Stimulated activated naive CD8-positive, alpha-beta T cell treated with anti-CD3 and anti-CD28 coated beads, Interleukin-15, Interleukin-2, amounts not matched to agents 100 U/mL and 50 U/mL, for 24 hours (primary cell): ENCODE measurements at places on chromosomes 1 and 21.

GRCh38 chr1:234256359-234256758 is 116.9 kb upstream of the COA6 start:
- no peak for DNase-seq

GRCh38 chr1:56466538-56466937 is 112.8 kb downstream of the PLPP3 start:
- DNase-seq, result no peak

GRCh38 chr1:181249186-181249585 is 160.7 kb downstream of the IER5 start:
- DNase-seq, result no peak

- no peak for DNase-seq
Observed at GRCh38 chr1:34113887-34114286, 51.1 kb downstream of the CSMD2 start.

GRCh38 chr21:16162953-16163352 is 433.2 kb downstream of the USP25 start:
- no peak for DNase-seq

DNA sequence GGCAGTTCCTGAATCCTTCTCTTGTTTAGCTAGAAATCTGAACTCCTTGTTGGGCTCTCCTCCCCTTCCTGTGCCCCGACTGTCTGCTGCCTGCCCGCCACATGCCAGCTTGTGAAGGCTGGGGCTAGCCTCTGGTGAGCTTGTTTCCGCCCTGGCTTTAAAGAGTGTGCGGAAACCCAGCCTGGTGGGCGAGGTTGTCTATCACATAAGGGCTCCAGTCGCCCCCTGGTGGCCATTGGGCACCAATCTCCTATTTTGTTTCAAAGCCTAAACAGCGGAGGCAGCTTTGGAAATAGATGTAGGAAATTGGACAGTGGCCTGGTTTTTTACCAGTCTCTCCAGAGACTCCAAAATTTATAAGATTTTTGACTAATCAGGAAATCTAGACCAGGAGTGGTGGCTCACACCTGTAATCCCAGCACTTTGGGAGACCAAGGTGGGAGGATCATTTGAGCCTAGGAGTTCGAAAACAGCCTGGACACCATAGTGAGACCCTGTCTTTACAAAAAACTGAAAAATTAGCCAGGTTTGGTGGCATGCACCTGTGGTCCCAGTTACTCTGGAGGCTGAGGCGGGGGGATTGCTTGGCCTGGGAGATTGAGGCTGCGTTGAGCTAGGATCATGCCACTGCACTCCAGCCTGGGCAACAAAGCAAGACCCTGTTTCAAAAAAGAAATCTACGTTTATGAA is 9.8 kb downstream of the ATP8B2 start:
- peak; percentile 94 for DNase-seq

DNA sequence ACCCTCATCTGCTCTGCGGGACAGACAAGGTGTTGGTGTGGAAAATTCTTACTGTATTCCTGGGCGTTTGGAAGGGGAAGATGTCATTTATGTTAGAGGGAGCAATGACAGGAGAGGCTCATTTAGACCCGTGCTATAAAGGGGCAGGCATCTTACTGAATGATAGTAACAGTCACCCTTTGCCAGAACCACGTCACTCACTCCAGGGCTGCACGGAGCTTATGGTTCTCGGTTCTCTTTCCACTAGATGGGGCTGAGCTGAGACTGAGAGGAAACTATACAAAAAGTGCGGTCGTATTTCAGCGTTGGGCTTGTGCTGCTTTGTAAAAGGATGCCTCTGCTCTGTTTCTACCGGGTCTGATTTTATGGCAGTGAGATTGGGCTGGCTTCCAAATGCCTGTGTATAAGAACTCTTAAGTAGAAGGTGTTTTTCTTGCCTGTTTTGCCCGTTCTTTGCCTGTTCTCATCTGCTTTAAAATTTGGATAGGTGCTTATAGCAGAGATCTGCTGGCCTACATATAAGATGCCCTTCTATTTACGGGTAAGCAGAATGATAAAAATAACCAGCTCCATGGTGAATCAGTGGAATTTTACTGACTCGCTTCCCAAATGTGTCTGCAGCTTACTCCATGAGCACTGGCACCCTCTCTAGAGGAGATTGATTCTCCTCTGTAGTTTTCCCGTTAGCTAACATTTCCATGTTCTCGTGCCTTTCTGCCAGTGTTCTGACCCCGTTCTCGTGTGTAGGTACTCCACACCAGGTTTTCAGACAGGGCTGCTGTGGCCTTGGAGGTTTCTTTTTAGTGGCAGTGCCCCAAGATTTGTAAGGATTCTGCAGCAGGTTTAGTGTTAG is 55.9 kb downstream of the MRPS6 start:
- peak; percentile 66 for DNase-seq

DNA sequence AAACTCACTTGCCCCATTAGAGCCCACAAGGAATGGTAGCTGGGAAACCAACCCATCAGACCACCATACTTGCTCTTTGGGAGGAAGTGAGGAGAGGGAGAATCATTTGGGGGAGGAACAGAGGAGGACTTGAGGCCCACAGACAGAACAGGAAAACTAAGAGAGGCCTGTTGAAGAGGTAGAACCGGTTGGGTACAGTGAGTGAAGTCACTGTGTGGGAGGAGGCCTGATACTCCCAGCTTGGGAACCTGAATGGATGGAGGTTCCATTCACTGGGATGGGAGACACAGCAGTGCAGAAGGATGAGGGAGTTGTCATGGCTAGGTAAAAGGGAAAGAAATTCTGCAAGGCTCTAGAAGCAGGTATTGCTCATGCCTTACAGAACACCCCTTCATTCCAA is 63.4 kb upstream of the PSEN2 start:
- DNase-seq, result no peak

GRCh38 chr1:241605146-241605805 is 34.9 kb downstream of the CHML start:
- DNase-seq, result no peak
